GM12892 (cell line): ENCODE measurements at places on chromosomes 5 and 9.

GRCh38 chr5:33105521-33105941 is 335.2 kb upstream of the TARS1 start:
- DNase-seq = no peak

DNA sequence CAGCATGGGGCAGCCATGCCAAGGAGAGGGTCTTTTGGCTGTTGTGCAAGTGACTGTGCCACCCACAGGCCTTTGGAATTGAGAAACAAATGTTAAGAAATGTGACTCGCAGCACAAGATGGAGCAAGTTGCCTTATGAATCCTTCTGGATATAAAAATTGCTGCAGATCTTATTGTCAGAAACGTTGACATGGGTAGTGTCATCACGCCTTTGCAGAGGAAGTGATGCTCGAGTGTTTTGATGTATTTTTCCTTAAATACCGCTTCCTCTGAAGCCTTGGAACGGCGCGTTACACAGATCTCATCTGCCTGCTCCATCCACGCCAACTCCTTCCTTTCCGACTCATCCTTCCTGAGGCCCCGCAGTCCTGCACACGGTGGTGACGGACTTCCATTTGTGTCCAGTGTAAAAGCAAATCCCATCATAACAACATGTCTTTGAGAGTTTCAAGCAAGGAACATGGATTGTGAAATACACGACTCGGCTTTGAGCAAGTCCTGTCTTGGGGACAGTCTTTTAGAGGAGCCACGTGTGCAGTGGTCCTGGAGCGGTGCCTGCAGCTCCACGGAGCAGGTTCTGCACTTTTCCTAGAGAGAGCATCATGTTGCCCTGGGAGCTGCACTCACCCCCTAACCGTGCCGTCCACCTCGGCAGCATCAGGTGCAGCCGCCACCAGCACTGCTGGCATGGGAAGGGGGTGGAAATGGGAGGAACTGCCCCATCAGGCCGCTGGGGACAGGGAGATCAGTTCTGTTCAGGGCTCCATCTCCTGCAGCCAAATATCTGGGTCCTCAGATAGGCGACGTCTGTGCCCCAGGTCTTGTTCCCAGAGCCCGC is 15.1 kb downstream of the ROPN1L start:
- DNase-seq = no peak

DNA sequence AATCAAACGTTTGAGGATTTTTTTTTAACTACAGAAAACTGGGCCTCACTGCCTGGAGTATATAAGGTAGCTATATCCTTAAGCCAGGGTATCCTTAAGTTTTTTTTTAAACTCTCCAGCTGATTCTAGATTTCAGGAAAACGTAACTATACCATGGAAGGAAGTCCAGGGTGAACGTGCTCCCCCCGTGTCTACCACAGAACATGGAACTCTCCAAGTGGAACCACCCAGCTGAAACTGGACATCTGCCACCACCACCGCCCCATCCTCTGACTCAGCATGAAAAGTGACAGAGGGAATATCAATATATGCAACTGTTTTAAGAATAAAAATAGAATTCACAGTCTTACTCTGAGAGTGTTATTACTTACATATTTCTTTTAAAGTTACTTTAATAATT is 61.3 kb downstream of the DROSHA start:
- no peak for DNase-seq

DNA sequence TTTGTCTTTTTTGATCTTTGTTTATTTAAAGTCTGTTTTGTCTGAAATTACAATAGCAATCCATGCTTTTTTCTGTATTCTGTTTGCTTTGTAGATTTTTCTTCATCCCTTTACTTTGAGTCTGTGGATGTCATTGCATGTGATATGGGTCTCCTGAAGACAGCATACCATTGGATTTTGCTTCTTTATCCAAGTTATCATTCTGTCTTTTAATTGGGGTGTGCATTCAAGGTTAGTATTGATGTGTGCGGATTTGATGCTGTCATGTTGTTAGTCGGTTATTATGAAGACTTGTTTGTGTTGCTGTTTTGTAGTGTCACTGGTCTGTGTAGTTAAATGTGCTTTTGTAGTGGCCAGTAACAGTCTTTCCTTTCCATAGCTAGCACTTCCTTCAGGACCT is 23.0 kb downstream of the POLK start:
- DNase-seq = no peak

DNA sequence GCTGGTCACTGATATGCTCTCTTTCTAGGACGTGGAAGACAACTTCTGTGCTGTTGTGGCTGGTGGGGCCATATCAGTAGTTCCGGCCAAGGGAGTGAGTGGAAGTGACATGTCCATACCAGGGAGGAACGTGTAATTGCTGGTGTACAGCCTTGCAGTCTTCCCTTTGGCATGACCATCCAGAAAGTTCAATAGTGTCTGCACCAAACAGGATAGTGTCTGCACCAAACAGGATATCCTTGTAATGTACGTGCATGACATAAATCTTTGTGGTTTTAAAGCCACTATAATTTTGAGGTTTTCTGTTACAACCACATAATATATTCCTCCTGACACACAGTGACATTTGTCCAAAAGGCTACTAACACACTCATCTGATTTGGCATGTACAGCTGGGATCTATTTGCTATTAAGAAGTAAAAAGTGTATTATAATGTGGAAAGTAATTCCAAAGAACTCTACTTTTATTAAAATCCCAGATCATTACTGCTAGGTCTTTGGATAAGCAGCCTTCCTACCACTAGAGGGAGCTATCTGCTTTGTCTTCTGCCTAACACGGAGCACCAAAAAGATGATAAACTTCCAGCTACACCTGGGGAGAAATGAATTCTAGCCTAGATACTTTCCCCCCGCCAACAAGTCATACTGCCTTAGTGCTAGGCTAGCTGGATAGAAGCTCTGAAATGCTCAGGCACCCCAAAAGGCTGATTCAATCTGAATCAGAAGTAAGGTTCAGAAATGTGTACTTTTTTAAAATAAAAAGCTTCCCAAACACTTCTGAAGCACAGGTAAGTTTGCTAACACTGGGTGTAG is 52.7 kb downstream of the RNF145 start:
- peak; percentile 11 for DNase-seq

GRCh38 chr9:98791608-98792490 is 4.5 kb downstream of the ANKS6 start:
- no peak for DNase-seq

DNA sequence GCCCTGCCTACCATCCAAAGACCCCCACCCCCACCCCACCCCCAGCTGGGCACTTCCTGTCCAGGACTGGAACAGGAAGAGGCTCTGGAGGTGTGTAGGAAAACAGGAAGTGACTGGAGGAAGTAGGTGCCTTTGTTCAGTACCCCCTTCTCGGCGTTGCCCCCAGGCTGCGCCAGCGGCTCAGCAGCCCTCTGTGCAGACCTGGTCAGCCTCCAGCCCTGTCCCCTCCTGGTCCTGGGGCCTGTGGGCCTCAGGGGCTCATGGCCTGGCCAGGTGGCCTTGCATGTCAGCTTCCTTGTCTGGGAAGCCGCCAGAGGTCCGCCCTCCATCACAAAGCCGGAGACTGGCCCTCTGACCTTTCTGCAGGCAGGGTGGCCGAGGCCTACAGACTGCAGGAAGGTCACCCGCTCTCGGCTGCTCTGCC is 26.0 kb downstream of the FLT4 start:
- no peak for DNase-seq

DNA sequence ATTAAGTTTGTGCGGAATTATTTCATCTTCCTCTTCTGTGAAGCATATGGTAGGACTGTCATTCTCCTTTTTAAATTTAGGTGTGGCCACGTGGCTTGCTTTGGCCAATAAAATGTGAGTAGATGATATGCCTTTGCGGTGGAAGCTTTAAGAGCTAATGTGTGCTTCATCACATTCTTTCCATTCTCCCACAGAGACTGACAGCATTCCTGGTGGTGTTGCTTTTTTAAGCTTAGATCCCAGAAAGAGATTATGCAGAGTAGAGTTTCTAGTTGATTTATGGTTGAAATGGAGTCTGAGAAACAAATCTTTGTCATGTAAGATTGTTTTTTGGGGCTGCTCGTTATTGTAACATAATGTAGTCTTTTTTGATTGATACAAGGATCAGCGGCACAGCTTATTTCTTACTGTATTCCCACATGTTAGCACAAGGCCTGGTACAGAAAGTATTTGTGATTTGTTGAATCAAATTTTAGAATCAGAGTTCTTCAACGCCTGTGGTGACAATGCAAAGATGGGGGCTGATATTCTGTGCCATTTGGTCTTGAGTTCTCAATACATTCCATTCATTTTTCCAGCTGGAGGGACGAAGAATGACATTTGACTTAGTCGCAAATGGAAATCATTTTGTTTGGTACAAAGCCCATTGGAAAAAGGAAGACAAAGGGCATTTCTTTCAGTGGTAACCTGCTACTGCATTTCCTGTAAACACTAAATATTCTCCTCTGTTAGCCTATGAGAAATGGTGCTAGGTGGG is 209.9 kb upstream of the VLDLR start:
- no peak for DNase-seq

GRCh38 chr5:162529886-162530285 is 462.3 kb downstream of the GABRG2 start:
- DNase-seq = no peak

DNA sequence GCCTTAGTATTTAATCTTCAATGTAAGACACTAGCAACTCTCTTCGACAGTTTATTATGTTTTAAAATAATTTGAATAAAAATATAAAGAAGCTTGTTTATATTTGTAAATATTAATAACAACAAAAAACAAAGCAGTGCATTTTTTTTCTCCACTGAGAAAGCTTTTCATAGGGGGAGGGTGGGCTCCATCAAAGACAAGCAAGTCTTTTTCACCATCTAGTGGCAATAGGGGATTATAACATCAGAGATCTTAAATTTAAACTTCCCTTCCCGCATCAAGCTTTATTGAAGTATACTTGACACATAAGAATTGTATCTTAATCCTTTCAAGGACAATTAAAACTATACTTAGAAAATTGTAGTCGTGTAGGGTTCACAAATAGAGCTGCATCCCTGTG is 9.3 kb upstream of the OR13F1 start:
- DNase-seq = no peak

- peak; percentile 56 for DNase-seq
These were observed 29.9 kb downstream of the CD180 start for GRCh38 chr5:67166460-67167285.

GRCh38 chr9:137163365-137163715 is 6.5 kb downstream of the LRRC26 start:
- DNase-seq = no peak

- DNase-seq = no peak
These were observed 61.6 kb downstream of the IPPK start for GRCh38 chr9:92608241-92608908.

DNA sequence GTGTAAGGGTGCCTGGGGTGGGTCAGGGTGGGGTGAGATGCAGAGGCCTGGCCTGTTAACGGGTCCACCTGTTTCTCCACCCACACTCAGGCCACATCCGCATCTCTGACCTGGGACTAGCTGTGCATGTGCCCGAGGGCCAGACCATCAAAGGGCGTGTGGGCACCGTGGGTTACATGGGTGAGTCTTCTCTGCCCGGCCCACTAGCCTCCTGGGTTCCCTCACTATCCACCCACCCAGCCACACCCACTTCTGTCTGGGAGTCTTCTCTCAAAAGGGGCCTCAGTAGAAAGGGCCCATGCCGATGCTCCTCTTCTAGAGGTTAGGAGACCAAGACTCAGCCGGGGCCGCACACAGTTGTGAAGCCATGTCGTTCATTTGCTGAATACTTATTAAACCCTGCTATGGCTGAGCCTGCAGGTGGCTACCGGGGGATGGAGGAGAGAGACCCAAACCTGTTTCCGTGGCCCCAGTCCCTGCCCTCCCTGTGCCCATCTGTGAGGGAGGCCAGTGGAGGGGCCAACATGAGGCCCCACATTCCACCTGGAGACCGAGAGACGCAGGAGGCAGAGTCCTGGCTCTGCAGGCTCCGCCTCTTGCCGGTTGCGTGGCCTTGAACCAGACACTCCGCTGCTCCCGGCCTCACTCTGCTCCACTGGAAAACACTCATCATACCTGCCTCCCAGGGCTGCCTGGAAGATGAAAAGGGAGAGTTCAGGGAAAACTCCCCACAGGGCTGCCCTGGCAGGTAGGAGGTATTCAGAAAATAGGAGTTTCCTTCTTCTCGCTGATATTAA is 8.7 kb downstream of the GRK6 start:
- no peak for DNase-seq

- no peak for DNase-seq
These were observed 588.9 kb downstream of the NR2F1-AS1 start for GRCh38 chr5:92992073-92992472.

DNA sequence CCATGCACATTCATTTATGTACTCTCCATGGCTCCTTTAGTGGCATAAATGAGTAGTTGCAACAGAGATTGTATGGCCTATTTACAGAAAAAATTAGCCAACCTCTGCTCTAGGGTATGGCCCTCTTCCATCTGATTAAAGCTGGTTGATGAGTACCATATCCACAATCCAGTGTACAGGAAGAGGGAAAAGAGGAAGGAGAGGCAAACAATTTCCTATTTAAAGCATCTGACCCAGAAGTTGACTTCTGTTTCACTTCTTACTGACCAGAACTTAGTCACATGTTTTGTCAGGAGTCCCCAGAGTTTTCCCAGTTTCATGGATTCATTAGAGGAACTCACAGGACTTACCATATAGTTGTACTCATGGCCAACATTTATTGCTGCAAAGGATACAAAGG is 68.6 kb upstream of the STARD4 start:
- no peak for DNase-seq

DNA sequence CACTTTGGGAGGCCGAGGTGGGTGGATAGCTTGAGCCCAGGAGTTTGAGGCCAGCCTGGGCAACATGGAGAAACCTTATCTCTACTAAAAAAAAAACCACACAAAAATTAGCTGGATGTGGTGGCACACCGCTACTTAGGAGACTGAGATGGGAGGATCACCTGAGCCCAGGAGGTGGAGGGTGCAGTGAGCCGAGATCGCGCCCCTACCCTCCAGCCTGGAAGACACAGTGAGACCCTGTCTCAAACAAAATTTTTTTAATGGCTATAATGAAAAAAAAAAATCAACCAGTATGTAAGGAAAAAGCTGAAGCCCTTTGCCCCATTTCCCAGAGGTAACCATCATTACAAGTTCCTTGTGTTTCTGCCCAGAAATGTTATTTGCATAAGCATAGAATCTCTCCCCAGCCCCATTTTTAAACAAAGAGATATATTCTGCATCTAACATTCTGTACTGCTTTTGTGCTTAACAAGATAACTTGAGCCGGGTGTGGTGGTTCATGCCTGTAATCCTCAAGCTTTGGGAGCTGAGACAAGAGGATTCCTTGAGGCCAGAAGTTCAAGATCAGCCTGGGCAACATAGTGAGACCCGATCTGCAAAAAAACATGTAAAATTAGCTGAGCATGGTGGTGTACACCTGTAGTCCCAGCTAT is 35.1 kb upstream of the KCNIP1 start:
- DNase-seq = no peak

DNA sequence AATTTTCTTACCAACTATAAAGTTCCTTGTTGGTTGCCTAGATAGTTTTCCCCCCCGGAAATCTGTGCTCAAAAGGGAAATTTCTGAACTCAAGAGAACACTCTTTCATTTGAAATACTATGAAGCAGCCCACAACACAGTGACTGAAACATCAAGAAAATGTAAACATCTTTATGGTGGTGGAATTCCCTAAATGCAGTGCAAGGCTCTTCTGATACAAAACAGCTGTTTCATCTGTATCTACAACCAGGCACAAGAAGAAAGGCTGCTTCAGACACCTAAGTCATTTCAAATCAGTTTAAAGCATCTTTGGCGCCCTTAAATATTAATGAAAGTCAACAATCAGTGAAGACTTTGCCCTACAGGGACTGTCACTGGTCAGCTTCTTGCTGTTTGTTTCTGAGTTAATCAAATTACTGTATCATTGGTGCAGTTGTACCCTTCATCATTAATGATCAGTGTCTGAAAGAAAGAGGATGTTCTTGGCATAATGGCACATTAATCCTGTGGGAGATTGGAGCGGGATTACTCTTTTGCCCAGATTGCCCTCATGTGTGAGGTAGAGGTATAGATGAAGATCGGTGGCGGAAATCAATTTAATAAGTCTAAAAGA is 947.0 kb downstream of the NR2F1-AS1 start:
- no peak for DNase-seq
